ENCODE measurements at places on chromosomes 1 and 21. TPM values are rescaled to one million over a fixed set of nuclear protein-coding genes. Genes with fewer than 3 reads are reported as not detected.

GRCh38 chr1:239098400-239099037 is 287.8 kb upstream of the CHRM3 start:
- no peak for DNase-seq

- DNase-seq: no peak
Measured at GRCh38 chr21:29193072-29193471, 62.6 kb downstream of the MAP3K7CL start.

CSDE1 gene
- 178 TPM for total RNA-seq

- no peak for DNase-seq
Measured at GRCh38 chr1:42043811-42044210, 109.4 kb upstream of the GUCA2B start.

DNA sequence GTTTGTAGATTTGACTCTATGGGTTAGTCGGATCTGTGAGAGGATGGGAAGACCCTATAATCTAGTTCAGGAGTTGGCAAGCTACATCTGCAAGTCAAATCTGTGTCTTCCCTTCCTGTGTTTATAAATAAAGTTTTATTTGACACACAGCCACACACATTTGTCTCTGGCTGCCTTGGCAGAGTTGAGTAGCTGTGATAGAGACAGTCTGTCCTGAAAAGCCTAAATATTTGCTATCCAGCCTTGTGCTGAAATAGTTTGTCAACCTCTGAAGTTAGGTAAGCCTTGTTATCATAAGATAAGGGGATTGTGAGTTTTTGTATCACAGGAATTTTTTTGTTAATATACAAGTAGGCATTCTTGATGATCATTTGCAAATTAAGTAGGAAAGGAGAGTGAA is 136.8 kb downstream of the NOS1AP start:
- DNase-seq: no peak

LEFTY1 gene
- 1.4 TPM for total RNA-seq

- DNase-seq: no peak
Measured at GRCh38 chr1:88509379-88509778, 174.7 kb upstream of the PKN2 start.

- no peak for DNase-seq
Measured at GRCh38 chr1:74357150-74357549, 122.0 kb downstream of the TNNI3K start.

DNA sequence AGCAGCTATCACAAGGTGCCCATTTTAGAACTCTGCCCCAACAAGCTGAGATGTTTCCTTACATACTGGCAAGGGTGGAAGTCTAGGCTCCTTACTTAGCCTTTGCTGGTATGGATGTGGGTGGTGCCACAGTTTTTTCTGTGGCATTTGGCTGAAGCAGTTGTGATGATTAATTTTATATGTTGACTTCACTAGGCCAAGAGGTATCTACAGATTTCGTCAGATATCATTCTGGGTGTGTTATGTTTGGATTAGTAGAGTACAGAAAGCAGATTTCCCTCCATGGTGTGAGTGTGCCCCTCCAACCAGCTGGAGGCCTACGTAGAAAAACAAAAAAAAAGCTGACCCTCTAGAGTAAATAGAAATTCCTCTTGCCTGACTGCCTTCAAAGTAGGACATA is 317.0 kb downstream of the BARHL2 start:
- DNase-seq: no peak

MSH4 gene
- total RNA-seq: 0.08 TPM

DNA sequence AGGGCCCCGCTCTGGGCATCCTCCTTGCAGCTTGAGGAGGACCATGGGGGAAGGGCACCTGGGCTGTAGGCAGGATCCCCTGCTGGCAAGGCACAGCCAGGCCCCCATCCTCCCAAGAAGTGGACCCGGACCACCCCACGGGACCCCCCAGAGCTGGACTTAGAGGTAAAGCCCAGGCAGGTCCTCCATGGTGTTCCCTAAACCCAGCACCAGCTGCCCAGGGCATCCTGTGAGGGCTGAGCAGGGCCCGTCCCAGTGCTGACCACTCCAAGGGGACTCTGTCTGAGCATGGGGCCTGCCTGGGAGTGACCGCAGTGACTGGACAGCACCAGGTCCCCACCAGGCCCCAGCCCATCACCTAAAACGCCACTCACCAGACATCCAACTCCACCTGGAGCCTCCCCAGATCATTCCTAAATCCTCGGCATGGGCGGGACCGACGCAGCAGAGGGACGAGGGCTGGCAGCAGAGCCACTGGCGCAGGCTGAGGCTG is 21.3 kb downstream of the COL6A2 start:
- DNase-seq: peak; percentile 31

DNA sequence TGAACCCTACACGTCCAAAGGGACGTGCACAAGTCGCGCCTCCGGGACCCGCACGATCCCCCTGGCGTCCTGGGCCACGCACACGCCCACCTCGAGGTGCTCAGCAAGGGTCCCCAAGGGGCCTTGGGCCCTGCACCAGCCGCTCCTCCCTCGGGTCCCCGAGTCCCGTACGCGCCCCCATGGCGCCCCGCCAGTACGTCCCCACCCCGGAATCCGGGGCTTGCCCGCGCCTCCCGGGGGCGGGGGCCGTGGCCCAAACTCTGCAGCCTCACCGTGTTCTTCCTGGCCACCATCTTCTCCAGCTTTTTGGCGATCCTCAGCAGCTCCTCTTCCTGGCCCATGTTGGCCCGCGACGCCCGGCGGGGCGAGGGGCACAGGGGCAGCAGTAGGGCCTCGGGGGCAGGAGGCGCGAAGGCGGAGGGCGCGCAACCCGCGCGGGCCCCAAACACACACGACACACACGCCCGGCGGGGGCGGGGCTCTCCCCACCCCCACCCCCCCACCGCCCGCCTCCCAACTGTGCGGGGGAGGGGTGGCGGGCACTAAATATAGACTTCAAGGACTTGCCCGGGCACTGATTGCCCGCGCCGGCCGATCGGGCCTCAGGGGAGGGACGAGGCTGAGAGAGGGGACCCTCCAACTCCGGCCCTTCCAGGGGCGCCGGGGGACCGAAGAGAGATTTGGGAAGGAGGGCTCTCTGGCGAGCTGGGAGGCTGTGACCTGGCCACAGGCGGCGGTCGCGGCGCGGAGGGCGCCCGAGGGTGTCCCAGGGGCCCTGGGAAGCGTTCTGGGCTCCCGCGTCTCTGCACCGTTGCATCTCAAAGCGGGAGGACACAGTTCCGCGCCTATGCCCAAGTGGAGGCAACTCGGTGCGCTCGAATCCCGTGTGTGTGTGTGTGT is at the start of gene TCEA3:
TCEA3 (minus strand) TSS at position 456 of the 900 bp plus-strand sequence; CDS start at position 341, 115 bp downstream.
- DNase-seq: peak; percentile 68

GRCh38 chr1:164855716-164856329 is 296.8 kb downstream of the PBX1 start:
- DNase-seq: no peak

DNA sequence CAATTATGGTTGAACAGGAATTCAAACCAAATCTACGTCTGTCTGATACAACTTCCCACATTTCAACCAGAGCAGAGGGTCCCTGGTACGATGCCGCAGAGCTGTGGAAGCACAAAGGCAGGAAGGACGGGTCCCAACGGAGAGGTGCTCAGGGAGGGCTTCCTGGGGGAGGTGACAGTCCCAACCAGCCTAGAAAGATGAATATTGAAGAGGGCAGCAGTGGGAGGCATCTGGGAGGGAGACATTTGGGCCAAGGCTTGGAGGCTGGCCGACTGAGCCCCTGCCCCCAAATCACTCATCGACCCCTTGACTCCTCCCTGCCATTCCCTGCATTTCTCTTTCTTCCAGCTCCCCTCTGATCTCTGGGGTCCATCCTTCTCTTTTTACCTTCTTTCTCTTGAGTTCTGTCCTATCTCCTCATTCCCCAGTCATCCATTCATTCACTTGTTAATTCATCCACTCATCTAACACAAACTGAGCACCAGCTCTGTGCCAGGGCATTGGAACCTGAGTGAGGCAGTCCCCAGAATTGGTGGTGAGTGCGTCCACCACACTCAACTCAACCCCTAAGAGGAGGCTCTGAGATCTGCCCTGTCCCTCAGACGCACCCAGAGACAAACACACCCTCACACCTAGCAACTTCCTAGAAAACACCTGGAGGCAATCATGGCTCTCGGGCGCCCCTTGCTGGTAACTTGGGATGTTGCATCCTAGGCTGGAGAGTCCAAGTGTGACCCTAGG is 13.2 kb upstream of the CELA3B start:
- DNase-seq: peak; percentile 93

DNA sequence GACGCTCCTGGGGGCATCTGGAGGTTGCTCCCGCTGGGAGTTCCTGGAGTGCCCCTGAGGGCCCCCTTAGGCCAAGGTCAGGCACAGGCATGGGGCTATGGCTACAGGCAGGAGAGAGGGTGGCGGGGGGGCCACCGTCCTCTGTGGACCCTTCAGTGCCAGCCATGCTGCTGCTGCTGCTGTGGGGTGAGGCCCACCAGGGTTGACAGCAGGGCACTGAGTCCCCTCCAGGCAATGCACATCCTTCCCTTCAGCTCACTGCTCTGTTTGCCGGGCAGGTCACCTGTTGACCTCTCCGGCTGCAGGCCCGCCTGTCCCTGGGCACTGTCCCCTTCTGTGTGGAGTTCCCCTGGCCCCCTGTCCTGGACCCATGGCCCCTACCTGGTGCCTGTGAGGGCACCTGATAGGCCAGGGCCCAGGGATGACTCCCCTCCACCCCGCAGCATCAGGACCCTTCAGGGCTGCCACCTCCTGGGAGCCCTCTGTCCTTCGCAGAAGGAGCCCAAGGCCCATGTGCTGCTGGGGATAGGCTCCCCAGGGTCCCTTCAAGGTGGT is 34.1 kb upstream of the ADARB1 start:
- DNase-seq: no peak
